Hematopoietic multipotent progenitor cell treated with erythropoietin and hydrocortisone succinate and interleukin-3 and kit ligand, for 6 days (in vitro differentiated cells): ENCODE measurements at places on chromosomes 12 and 14.

- no peak for DNase-seq
Observed at GRCh38 chr14:61647704-61648103, 47.6 kb upstream of the HIF1A start.

DNA sequence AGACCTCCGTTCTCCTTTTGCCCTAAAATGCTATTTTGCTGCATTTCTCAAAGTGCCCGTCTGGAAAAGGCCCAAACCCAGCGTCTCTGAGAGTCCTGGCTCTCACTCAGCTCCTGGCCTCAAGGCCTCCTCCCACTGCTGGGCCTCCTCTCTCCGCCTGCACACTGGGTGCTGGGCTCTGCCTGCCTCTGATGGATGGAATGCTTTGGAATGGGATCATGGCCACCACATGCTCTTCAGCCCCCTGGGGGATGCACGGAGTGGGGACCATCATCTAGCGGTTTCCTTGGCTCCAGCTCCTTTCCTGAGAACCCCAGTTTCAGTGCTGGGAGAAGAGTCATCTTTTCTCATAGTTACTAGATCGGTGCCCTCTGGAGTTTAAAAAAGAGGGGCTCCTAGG lies 65.2 kb downstream of the KDM2B start:
- no peak for DNase-seq

- DNase-seq = no peak
Observed at GRCh38 chr14:93969082-93969828, 7.1 kb downstream of the ASB2 start.

DNA sequence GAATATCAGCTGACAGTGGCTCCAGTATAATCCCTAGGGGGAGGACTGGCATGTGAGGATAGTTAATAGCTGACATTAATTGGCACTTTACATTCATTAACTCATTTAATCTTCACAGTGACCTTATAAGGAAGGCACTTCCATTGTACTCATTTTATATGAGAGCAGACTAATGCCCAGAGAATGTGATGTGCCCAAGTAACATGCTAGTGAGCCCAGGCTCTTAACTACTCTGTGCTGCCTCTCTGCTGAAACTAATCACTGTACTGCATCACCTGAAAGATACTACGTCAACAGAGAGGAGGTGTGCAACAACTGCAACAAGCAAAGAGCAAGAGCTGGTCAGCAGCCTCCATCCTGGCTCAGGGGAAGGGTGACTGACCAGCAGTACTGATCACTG lies 40.1 kb downstream of the GALNT4 start:
- DNase-seq = no peak

DNA sequence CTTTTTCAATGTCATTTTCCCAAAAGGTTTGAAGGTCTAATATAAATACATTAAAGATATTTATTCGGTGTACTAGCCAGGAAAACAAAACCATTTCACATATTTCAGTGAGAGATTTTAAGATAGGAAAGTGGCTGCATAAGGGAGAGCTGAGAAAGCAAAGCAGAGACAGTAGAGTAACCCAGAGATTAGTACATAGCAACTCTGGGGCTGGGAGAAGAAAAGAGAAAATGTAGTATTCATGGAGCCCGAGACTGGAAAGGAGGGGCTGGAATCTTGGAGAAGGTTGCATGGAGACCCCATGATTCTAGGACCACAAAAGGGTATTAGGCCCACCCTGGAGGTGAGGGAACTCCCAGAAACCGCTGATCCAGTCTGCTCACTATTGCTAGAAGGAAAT lies 236.9 kb downstream of the PAWR start:
- no peak for DNase-seq

GRCh38 chr14:74611650-74612349 lies at the start of gene LTBP2:
LTBP2 (minus strand) TSS chr14:74612237; CDS start chr14:74611944, 293 bp downstream.
- peak; percentile 24 for DNase-seq

- DNase-seq = peak; percentile 57
Observed at GRCh38 chr12:2616763-2617162, 178.0 kb upstream of the FKBP4 start.

- DNase-seq = peak; percentile 84
Observed at GRCh38 chr12:121748571-121749265, 36.2 kb downstream of the TMEM120B start.

GRCh38 chr12:119940897-119941296 lies 48.1 kb upstream of the BICDL1 start:
- no peak for DNase-seq

DNA sequence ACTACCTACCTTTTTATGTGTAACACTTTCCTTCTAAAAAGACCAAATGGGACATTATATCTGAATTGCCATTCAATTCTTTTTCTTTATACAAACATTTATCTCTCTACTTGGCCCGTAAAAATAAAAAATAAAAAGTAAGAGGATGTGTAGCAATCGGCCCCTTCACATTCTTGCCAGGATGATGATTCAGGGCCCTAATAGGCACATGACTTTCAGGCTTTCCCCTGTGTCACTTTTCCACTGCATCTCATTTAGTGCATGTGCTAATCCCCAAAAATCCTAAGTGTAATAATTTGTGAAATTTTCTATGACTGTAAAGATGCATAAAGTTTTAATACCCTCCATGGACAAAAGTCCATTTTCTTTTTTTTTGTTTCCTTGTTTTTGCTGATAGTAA lies 23.0 kb upstream of the ATP2B1 start:
- DNase-seq = no peak

DNA sequence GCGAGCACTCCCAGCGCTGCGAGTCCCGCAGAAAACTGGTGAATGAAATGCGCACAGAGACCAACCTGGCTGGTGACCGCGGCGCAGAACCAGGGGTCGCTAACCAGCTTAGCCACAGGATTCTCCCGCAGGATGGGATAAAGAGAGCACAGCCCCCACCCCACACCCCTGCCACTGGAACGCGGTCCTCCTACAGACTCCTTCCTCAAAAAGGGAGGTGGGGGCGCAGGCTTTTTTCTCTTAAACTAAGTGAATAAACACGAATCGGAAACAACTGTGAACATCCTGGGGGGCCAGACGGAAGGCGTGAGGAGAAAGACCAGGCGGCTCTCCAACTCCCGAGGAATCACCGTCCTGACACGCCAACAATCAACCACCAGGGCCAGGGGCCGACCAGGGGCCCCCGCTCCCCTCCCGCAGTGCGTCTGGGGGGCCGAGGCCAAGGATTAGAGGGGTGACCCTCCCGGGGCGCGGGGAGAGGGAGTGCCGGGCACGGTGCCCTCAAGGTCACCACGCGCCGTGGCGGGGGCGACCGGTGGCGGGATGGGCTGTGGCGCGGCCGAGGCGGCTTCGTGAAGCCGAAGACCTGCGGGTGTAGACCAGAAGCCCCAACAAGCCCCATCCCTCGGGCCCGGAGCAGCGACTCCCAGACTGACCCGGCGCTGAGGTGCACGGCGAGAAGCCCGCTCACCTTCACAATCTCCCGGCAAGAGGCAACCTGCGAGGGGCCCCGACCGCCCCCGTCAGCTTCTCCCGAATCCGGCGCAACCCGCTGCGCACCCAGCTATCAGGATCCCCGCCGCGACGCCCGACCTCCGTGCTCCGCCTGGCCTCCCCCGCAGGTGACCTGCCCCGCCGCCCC lies 704 bp downstream of the ATP2B1 start:
- peak; percentile 34 for DNase-seq

GRCh38 chr12:64526859-64527258 lies 74.9 kb downstream of the TBK1 start:
- DNase-seq = no peak

DNA sequence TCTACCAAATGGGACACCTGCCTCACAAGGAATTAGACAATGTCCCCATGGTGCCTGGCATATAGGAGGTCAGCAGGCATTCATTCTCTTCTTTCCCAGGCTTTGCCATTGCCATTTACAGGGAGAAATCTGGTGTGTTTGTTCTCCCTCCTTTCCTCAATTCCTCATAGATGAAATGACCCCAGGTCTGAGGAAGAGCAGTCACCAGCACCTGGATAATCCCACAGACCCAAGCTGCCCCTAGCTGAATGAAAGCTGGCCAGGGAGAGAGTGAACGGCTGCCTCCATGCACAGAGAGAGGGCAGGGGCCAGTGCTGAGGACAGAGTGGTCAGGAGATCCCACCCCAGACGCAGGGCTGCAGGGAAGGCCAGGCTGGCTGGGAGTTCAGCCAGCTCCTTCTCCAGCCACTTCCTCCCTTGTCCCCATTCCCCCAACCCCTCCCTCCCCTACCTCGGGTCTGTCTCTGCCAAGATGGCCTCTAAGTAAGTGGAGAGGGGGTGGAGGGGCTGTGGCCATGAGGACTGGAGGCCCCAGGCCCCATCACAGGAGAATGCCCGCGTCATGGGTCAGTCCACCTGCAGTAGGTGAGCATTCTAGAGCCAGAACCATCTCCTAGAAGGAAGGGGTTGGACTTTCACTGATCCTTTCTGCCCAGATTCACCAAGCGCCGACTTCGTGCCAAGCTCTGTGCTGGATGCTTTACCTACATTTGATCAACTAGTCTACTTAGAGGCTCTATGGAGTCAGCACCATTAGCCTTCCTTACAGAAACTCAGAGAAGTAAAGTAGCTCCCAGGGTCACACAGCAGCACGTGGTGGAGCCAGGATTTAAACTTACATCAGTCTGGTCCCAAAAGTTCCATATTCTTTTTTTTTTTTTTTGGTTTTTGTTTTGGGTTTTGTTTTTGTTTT lies 2.0 kb upstream of the KRT4 start:
- no peak for DNase-seq

GRCh38 chr12:40569626-40570179 lies 122.5 kb upstream of the CNTN1 start:
- DNase-seq = no peak

- DNase-seq = no peak
Observed at GRCh38 chr12:16218934-16219751, 58.3 kb downstream of the SLC15A5 start.

GRCh38 chr12:32714772-32715171 lies 35.7 kb downstream of the DNM1L start:
- no peak for DNase-seq

GRCh38 chr12:80938397-80938796 lies 663 bp upstream of the LIN7A start:
- DNase-seq = peak; percentile 3

DNA sequence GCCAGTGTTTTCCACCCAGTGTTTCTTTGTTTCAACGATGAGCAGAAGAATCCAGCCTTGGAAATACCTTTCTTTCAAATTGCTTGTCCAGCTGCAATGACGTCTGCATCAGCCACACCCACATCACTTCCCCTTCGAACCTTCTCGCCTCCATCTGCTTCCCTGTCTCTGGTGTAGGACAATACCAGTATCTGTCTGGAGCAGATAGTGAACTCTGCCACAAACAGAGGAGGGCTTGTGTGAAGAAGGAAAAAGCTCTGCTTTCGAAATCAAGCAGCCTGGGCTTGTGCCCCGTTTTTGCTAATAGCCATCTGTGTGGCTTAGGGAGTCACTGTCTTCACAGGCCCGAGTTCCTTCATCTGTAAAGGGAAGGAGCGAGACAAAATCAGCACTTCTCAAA lies 415.4 kb downstream of the ZFP36L1 start:
- DNase-seq = peak; percentile 85

DNA sequence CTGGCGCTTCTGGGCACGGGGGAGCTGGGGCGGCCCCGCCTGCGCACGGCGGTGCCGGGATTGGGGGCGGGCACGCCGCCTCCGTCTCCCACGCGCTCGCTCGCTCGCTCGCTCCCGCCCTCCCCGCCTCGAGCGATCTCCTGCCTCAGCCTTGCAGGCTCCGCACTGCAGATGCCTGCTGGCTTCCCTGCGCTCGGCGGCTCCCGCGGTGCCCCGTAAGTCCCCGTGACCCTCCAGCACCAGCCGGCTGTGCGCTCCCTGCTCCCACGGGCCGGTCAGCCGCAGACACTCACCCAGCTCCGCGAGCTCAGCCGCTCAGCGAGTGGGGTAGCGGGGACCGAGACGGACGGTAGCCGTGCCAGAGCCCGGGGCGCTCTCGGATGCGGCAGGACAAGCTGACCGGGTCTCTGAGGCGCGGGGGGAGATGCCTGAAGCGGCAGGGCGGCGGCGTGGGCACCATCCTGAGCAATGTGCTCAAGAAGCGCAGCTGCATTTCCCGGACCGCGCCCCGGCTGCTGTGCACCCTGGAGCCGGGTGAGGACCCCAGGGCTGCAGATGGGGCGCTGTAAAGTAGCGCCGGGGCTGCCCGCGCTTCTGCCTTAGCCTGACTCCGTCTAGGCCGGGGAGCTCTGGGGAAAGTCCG lies at the start of gene TBC1D30:
TSS of gene TBC1D30 (plus strand) at position 148 of the 643 bp plus-strand sequence. CDS start at position 381, 233 bp downstream.
- DNase-seq = peak; percentile 11

GRCh38 chr12:46522071-46522470 lies 149.5 kb upstream of the SLC38A2 start:
- no peak for DNase-seq

GRCh38 chr14:68563251-68564131 lies 229.4 kb downstream of the ZFP36L1 start:
- DNase-seq = peak; percentile 17

DNA sequence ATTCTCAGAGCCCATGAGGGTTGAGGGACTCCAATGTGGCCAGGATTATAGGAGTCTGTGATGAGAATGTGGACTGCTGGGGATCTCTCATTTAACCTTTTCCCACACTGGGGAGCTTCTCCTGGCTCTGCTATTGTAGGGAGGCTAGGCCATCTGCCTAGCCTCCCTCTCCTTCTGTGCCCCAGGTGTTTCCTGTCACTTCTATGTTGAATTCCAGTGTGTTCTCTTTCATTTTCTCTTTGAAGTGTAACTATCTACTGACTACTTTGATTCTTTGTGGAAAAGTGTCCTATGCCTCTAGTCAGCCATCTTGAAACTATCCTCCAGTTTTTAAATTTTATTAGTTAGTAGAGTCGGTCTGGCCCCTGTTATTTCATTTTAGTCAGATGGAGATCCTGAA lies 53.4 kb upstream of the ABCD2 start:
- no peak for DNase-seq
